ENCODE measurements at places on chromosomes 2 and 18.
A peak's percentile ranks its signal among the peaks of the same experiment; 100 is the strongest.

DNA sequence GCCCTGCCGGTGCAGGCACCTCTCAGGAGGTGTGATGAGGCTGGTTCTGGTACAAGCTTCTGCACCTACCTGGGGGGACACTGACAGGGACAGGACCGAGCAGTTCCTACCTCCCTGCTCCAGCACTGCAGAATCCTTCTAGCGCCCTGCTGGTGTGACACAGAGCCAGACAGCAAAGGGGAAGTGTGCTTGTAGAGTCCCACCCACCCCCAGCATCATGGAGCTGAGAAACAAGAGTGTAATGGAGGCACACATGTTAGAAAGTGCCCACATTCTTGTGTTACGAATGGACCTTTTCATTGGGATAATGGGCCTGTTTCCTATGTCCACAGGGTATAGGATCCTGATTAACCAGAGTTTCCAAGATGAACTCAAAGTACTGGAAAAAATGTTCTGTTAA is 38.3 kb downstream of the OXER1 start:
- no peak for DNase-seq

DNA sequence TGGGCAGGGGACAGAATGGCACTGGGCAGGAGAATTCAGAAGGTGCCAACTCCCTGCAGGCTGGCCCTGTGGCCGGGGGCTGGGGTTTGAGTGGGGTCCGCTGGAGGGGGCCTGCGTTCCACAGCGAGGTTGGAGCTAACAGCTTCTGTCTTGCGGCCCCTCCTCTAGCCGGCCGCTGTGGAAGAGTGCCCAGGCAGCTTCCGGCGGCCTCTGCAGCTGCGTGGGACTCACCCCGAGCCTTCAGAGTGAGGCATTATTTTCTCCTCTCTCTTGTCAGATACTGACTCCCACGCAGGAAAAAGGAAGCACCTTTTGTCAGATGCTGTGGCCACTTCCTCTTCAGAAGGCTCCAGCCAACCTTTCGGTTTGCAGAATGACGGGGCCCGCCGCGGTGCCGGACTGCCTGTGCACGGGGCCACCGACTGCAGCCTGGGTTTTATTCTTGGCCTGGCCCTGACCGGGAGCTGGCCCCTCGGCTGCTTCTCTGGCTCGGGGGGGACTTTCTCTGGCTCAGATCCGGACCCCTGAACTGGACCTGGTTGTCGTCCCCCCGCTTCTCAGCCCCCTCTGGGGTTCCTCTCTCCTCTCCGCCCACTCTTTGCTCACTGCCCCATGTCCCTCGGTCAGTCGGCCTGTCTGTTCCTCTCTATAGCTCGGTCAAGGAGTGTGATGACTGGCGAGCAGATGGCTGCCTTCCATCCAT is 40.1 kb downstream of the ARHGAP25 start:
- DNase-seq = no peak

- no peak for DNase-seq
These were observed 131.0 kb downstream of the NFATC1 start for GRCh38 chr18:79526468-79527460.

GRCh38 chr2:126656431-126657147 is 631 bp downstream of the GYPC start:
- no peak for DNase-seq

GRCh38 chr2:51846796-51847195 is 814.9 kb upstream of the NRXN1 start:
- no peak for DNase-seq

DNA sequence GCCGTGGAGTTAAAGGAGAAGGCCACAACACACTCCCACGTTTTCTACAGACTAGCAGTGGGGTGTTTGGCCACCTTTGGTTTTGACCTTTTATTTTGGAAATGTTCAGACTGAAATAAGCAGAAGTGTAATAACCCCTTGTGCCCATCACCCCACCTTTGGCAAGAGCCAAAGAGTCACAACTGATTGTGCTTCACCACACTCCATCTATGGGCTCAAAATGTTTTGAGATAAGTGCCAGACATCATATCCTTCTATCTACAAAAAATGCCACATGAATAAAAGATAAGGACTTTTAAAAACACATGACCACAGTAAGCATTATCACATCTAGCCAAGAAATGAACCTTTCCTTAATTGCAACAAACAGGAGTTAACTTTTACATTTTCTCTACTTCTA is 9.9 kb upstream of the GPR35 start:
- DNase-seq = no peak

- DNase-seq = no peak
These were observed 201.2 kb upstream of the CDH20 start for GRCh38 chr18:61132031-61132430.

- no peak for DNase-seq
These were observed 18.4 kb downstream of the NCKAP1 start for GRCh38 chr2:183019718-183020442.

- DNase-seq = no peak
These were observed 96.4 kb downstream of the EPB41L3 start for GRCh38 chr18:5447442-5447841.

DNA sequence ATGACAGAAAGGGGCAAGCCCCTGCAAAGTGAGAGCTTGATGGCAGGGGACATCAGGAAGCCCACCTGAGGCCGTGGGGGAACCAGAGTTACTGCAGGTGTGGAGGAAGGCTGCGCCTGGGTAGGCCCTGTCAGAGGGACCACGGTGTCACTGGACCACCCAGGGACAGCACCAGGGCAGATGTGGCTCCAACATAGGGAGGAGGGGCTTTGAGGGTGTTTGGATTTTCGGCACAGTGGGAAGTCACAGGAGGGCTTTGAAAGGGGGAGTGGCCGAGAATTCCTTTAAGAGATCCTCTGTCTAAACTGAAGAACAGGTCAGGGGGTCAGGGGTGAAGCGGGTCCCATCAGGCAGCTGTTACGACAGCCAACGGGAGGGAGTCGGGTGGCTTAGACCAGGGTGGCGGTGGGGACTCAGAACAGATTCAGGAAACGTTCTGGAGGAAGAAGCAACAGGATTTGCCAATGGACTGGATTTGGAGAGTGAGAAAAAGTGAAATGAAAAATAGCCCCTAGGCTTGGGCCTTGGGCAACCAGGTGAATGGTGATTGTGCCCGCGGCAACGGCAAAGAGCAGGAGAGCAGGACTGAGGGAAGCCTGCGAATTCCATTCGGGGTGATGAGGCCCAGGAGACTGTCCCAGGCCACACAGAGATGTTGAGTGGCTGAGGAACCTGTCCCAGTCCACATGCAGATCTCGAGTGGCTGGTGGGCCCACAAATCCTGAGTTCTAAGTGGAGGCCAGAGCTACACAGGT is 166.1 kb downstream of the LAMA1 start:
- no peak for DNase-seq

DNA sequence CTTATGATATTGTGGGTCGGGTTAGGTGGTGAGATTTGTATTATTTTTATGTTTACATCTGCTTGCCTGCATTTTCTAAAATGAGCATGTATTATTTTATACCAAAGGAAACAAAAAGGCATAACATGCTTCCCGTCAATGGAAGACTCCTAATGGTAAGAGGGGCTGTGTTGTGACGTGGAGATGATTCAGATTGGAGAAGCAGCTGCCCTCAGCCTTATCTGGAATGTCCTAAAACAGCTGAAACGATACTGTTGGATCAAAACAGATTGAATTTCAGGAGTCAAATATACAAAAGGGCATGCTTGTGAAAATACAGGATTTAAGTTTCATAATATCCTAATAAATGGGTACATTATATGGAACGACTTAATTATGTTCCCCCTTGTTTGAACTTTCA is 19.0 kb downstream of the DGKD start:
- DNase-seq = no peak

- no peak for DNase-seq
These were observed 86.0 kb downstream of the PTRHD1 start for GRCh38 chr2:24707143-24707542.

DNA sequence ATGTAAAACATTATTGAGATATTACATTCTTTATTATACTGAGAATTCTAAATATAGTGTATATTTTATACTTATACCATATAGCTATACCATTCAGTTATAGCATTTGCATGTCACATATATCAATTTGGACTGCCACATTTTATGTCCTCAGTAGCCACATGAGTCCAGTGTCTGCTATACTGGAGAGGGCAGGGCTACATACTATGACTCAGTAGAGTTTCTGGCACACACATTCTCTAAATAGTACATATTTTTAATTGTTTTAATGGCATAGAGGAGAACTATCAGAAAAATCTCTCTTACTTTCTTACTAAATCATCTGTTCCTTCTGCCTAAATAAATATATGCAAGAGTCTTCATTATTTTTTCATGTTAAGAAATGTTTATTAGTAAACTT is 55.4 kb upstream of the COL5A2 start:
- DNase-seq = no peak

- DNase-seq = no peak
These were observed 34.9 kb downstream of the ATP9B start for GRCh38 chr18:79104137-79104536.

DNA sequence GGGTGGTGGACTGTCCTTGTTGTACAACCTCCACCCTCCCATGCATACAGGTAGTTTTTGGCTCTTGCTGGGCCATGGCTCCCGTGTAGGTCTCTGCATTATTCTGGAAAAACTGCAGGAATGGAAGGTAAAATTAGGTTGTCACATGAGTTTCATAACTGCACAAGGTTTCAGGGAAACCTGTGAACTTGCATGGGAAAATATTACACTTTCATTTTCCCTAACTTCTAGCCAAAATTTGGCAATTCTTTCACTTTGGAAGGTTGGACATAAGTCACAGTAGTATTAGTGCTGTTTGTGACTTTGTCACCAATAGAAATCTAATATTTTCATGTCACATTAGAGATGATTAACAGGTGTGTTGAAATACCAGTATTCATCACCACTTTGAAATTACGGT is 118.1 kb upstream of the MGAT5 start:
- DNase-seq = no peak

DNA sequence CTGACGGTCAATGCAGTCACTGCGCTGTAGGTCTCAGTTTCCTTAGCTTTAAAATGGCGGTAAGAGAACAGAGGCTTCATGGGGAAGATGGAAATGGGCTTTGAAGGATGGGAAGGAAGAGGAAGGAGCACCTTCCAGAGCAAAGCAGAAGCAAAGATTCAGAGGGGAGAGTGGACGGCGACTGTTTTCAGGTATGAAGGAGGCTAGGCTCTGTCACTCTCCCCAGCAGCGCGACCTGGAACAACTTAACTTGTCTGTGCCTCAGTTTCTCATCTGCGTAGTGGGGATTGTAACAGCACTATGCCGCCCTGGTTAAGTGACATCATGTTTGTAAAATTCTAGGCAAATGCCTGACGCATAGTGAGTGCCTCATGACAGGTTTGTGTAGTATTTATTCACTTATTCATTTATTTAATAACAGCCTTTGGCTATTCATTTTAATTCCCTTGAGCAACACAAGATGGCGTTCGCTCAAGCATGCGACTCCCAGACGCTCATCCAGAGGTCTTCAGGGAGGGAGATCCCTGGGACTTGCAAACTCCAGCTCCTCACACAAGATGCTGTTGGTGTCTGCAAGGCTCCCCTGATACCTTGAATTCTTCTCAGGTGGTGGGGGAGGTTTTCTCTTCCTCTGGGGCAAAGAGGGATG is 336.3 kb downstream of the DYSF start:
- no peak for DNase-seq

DNA sequence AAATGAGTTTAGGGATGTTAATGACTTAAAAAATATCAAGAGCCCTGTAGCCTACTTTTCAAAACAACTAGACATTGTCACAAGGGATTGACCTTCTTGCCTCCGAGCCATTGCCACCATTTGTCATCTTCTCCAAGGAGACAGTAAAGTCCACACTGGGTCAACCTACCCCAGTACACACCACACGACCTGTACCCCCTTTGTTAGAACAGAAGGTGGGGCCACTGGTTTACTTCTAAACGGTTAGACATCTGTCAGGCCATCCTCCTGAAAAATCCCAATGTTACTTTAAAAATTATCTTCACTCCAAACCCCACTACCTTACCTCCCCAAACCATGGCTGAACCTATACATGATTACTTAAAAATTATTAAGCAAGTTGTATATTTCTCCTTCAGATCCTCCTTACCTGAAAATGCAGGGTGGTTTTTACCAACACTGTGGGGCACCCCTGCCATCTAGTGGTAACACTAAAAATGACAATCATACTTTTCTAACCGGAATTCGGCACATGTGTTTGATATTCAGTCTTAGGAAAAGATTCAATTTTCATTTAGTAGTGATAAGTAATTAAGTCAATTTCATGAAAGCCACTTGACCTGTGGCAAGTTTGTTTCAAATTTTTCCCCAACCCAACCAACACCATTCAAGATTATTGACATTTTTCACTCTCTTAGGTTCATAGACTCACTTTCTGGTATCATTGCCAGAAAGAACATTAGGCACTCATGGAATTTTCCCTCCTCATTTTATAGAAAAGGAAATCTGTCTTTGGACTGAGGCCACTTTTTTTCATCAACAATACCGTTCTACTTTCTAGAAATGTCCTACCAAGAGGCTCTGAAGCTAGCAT is 265.3 kb upstream of the PKDCC start:
- peak; percentile 11 for DNase-seq

GRCh38 chr2:197515315-197515738 is 539 bp upstream of the MOB4 start:
- DNase-seq = no peak

DNA sequence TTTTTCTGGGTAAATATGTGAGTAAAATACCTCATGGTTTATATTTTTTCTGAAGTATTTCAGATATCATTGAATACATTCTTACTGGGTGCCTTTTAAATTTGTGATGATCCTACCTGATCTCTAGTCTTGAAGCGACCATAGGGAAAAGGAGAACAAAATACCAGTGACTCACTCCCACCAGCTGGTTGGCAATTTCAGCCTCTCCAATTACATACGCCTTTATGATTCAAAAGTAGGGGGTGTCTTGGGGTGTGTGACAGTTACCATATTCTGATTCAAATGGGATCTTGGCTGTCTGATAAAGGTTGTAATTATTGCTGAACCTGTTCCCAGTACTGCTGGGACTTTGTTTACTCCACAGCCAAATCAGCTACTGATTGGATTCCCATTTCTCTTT is 175.9 kb upstream of the NXPH2 start:
- no peak for DNase-seq

GRCh38 chr2:140338795-140339194 is 1558.6 kb upstream of the NXPH2 start:
- DNase-seq = no peak

DNA sequence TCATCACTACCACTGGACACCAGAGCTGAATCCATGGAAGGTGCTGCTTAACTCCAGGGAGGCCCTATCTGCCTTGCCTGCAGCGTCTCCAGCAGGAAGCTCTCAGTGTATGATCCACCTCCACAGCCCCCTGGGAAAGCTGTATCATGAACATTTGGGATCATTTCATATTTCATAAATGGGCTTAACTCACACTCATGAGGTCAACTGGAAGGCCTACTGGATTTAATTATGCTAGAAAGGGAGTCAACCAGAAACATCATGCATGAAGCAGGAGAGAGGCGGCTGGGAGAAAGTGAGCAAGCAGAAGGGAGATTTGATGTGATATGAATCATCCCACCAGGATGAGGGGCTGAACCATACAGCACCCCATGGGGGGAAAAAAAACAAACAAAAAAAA is 537.7 kb downstream of the TNS1 start:
- no peak for DNase-seq

- DNase-seq = no peak
These were observed 605.2 kb upstream of the ID2 start for GRCh38 chr2:8076448-8077342.

All from non-pigmented ciliary epithelial cell (primary cell).